ENCODE measurements at places on chromosomes 12 and 14.

GRCh38 chr14:60184905-60185555 is 19.8 kb upstream of the DHRS7 start:
- H3K27ac ChIP-seq = no peak overlapping the region
- no peaks in the 10 kb centered on the region for H3K4me1 ChIP-seq
- no peaks in the 10 kb centered on the region for H3K36me3 ChIP-seq

- no peaks in the 10 kb centered on the region for H3K36me3 ChIP-seq
- H3K27me3 ChIP-seq = no peaks in the 10 kb centered on the region
- no peaks in the 10 kb centered on the region for H3K4me1 ChIP-seq
- no peak for DNase-seq
Observed at GRCh38 chr12:117733549-117733805, 235.3 kb downstream of the KSR2 start.

DNA sequence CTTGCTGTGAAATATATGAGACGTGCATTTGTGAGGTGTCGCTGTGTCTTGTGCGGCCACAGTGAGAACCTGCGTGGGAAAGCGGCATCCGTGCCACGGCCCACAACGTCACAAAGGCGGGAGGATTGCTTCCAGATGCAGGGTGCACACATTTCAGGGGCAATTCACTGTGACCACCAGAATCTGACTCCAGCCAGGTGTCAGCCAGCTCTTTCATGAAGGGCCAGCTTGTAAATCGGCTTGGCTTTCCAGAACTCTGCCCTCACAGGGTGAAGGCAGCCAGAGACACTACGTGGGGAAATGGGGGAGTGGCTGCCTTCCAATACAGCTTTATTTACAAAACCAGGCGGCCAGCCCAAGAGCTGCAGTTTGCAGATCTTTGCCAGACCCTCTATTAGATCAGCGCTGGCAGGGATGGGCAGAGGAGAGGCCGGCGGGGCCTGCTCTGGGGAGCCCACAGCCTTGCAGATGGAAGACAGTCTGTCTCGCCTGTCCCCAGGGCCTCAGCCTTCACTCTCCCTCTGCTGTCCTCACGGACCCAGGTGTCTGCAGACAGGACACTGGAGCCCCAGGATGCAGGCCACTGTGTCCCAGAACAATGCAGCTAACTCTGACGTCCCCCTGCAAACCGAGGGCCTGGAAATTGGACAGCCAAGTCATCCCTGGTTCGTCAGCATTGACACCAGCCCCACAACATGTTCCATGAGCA is 53.5 kb downstream of the ADGRD1 start:
- no peak overlapping the region for H3K27ac ChIP-seq
- H3K27me3 ChIP-seq = no peaks in the 10 kb centered on the region
- no peaks in the 10 kb centered on the region for H3K4me1 ChIP-seq
- no peaks in the 10 kb centered on the region for H3K36me3 ChIP-seq
- no peak for DNase-seq

DNA sequence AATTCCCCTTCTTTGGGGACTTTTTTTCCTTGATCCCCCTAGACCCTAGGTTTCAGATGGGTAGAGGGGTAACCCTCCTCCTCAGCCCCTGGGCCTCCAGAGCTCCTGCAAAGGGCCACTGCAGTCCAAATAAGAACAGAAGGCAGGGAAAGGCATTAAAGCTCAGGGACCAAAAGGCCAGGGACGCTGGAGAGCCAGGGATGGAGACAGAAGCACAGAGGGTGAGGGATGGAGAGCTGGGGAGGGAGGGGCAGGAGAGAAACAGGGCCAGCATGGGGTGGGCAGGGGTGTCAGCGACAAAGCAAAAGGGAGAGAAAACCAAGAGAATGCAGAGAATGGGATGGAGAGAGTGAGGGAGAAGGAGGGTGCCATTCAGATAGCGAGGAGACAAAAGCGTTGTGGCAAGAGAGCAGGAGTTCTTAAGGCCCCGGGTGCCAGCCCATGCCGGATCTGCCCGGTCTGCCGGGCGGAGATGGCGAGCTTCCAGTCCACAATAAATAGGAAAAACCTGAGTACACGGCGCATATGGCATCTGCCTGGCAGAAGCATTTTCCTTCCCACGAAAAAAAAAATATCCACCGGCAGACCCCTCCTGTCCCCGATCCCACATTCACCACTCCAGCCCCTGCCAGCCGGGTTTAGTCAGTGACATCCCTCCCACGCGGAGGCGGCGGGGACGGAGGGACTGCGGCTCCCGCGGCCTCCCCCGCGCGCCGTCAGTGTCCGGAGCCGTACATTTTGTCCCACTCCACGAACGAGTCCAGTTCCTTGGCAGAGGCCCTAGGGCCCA is 28.6 kb downstream of the FIGNL2 start:
- no peaks in the 10 kb centered on the region for H3K36me3 ChIP-seq
- peak overlapping the region; percentile 82 for H3K27ac ChIP-seq
- peak; percentile 43 for DNase-seq
- H3K4me3 ChIP-seq = peak overlapping the region; percentile 50

GRCh38 chr14:73472185-73473114 is 14.1 kb upstream of the NUMB start:
- H3K27me3 ChIP-seq = no peaks in the 10 kb centered on the region
- H3K27ac ChIP-seq = no peak overlapping the region

DNA sequence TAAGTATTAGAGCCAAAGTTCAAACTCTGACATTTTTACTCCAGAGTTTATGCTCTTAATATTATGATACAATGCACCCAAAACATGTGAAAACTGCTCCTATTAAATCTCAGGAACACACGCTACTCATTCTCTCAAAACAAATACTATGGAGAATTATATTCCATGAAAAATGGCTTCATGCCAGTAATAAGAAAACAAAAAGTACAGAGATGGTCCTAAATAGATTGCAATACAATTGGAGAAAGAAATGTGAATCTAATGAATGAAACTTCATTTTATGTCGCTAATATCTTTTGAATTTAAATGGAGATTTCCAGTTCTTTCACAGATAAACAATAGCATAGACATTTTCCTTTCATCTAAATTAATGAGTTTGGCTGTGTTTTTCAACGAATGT is 384.3 kb downstream of the ADAMTS20 start:
- H3K27ac ChIP-seq = no peak overlapping the region
- no peaks in the 10 kb centered on the region for H3K27me3 ChIP-seq
- H3K4me1 ChIP-seq = no peaks in the 10 kb centered on the region

DNA sequence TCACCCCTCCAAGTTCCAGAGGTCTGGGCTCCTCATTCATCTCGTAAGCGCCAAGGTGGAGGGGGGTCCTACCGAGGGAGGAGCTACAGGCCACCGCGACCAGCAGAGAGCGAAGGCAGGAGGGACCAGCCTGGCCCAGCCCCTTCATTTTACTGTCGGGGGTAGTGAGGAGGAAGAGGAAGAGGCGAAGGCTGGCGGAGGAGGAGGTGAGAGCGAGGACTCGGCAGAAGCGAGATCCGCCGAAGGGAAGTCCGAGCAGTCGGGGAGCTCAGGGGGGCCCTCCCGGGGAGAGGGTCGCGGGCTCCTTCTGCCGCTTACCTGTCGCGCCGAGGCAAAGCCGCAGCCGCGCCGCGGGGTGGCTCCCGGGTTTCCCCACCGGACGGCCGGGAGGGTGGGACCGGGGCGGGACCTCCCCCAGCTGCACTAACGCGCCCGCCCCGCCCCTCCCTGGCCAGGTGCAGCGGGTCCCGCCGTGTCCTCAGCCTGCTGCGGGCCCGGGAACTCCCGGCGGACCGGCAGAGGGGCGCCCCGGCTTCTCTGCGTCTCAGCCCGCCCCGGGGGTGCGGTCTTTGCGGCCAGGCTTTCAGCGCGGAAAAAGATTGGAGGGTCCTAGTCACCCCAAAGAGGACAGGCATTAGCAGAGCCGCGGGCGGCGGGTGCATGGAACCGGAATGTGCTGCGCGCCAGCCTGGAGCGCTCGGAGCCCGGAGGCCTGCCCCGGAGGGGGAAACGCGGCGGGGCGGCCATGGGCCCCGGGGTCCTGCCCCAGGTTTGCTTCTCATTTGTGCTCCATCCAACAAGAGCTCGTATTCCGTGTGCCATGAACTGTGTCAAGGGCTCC is at the start of gene GALNT6:
GALNT6 (minus strand) TSS at position 124 of the 841 bp plus-strand sequence. CDS start 11,625 bp downstream, outside the sequence.
- H3K27me3 ChIP-seq = no peaks in the 10 kb centered on the region
- H3K4me1 ChIP-seq = no peaks in the 10 kb centered on the region
- H3K4me3 ChIP-seq = peak within 1 kb of the TSS; percentile 78
- H3K27ac ChIP-seq = peak within 1 kb of the TSS; percentile 67

DNA sequence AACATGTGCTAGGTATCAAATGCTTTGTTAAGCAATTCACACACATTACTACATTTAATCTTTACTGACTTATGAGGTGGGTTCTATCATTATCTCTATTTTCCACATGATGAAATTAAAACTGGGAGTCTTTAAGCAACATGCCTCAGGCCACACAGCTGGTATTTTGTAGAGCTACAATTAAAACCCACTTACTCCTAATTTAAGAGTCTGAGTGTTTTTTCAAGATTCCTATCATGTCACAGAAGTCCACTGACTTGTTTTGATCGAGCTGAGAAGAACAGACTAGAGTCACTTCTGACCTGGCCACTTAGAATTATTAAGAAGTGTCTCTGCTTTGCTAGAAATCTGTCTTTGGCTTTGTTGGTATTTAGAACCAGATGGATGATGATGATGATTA is 670.7 kb downstream of the NRXN3 start:
- no peak for DNase-seq
- H3K27ac ChIP-seq = no peak overlapping the region
- no peaks in the 10 kb centered on the region for H3K4me1 ChIP-seq
- H3K36me3 ChIP-seq = no peaks in the 10 kb centered on the region

GRCh38 chr14:100158566-100159093 is 815 bp downstream of the DEGS2 start:
- no peak overlapping the region for H3K27ac ChIP-seq
- H3K36me3 ChIP-seq = no peaks in the 10 kb centered on the region
- H3K4me3 ChIP-seq = peak overlapping the region; percentile 85
- peaks cover 10% of the 10 kb centered on the region for H3K4me1 ChIP-seq
- no peak for DNase-seq

DNA sequence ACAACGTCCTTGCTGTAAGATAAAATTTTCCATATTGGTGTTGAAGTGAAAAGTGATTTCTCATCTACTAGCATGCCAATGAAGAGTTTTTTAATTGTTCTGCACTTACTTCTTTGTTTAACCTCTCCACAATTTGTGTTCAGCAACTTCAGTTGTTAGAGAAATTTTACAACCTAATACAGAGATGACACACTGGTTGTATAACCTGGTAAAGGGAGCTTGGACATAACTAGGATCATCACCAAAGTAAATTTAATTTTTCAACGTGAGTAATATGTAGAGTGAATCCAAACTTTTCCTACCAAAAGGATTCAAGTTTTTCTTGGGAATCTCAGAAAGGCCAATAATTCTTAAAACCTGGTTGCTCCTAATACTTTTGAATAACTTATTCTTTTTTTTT is 13.4 kb upstream of the TAS2R43 start:
- H3K27ac ChIP-seq = no peak overlapping the region
- no peak overlapping the region for H3K4me3 ChIP-seq
- no peaks in the 10 kb centered on the region for H3K4me1 ChIP-seq
- no peaks in the 10 kb centered on the region for H3K27me3 ChIP-seq
- no peak for DNase-seq
